ENCODE measurements at places on chromosomes 1 and 21. TPM values are rescaled to one million over a fixed set of nuclear protein-coding genes. Genes with fewer than 3 reads are reported as not detected.
A peak's percentile ranks its signal among the peaks of the same experiment; 100 is the strongest.

GRCh38 chr1:36238433-36238832 is 14.2 kb downstream of the THRAP3 start:
- H3K4me3 ChIP-seq, result no peak overlapping the region
- no peaks in the 10 kb centered on the region for H3K4me1 ChIP-seq
- H3K27me3 ChIP-seq, result no peaks in the 10 kb centered on the region
- DNase-seq, result no peak

GRCh38 chr1:101781201-101781831 is 215.4 kb downstream of the OLFM3 start:
- no peaks in the 10 kb centered on the region for H3K36me3 ChIP-seq
- no peak overlapping the region for H3K4me3 ChIP-seq
- H3K4me1 ChIP-seq, result no peaks in the 10 kb centered on the region

DNA sequence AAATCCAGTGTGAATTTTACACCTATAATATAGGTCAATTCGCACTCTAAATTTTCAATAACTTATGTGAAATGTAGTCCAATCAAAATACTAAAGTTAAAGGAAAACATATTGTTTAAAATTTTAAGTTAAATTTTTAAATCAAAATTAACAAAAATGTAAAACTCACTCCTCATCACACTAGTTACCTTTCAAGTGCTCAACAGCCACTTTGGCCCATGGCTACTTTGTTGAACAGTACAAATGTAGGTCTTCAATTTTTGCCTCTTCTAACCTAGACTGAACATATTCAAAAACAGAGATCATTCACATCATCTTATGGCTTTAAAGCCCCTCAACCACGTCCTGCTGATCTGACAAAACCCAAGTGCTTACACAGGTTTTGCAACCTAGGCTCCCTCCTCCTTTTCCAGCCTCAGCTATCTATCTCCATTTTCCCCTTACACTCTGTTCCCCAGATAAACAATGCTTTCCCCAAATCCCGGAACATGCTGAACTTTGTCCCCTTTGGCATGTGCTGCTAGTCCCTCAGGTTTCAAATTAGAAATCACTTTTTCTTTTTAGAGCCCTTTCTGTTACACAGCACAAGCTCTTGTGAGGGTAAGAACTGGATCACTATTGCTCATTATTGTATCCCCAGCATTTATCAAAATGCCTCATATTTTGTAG is 110.6 kb downstream of the AKT3 start:
- no peaks in the 10 kb centered on the region for H3K27me3 ChIP-seq
- DNase-seq, result no peak
- no peaks in the 10 kb centered on the region for H3K36me3 ChIP-seq
- H3K27ac ChIP-seq, result peak overlapping the region; percentile 3

DNA sequence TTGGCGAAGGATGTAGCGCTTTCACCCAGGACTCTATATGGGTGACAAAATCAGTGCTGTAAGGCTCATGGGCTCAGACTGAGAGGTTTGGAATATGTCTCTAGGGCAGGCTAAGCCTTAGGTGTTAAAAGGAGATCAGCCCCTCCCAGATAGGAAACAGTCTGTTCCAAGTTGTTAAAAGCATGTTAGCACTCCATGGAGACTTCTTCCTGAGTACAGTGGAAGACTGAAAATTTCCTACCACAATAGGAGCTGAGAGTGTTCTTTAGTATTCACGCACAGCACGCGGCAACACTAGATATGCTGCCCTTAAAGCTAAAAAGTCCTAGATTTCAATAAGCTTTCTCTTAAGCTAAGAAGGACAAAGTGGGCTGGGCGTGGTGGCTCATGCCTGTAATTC is 122.1 kb downstream of the TRABD2B start:
- no peaks in the 10 kb centered on the region for H3K36me3 ChIP-seq
- no peaks in the 10 kb centered on the region for H3K4me1 ChIP-seq
- no peak for DNase-seq
- H3K4me3 ChIP-seq, result no peak overlapping the region
- H3K27ac ChIP-seq, result no peak overlapping the region

DNA sequence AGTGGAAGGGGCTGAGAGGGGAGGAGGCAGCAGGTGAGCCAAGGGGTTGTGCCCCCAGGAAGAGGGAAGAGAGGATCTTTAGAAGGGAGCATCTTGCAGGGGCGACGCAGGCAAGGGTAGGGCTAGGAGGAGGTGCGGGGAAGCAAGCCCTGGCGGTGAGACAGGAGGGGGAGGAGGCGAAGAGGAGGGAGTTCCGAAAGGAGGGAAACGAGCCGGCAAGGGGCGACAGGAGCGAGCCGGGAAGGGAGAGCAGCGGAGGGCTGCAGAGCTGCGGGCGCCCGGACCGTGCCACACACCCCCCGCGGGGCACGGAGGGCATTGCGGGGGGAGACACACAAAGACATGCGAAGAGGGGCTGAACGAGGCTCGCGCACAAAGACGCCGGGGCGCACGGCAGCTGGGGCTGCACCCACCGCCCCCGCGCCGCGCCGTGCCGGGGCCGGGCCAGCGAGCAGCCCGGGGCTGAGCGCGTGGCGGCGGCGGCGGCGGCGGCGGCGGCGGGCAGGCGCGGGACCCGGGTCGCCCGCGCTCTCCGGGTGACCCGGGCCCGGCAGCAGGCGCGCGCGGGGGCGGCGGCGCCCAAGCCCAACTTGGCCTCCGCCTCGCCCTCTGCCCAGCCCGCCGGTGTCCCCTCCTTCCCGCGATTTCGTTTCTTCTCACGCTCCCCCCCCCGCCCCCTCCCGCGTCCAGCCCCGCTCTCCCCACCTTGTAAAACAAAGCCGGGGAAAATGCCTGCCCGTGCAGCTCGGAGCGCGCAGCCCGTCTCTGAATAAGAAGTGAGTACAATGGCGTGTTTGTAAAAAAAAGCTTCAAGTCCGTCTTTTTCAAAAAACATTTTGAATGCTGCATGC is at the start of gene KCNK2:
Gene KCNK2, plus strand, starts transcription at position 206 of the 851 bp plus-strand sequence. CDS start 649 bp downstream, outside the sequence.
- peak within 1 kb of the TSS; percentile 57 for H3K4me3 ChIP-seq
- H3K27ac ChIP-seq, result no peak within 1 kb of the TSS
- H3K36me3 ChIP-seq, result no peaks in the 10 kb centered on the region
- no peaks in the 10 kb centered on the region for H3K27me3 ChIP-seq
- DNase-seq, result no peak

FAM229A gene
- 12.2 TPM for total RNA-seq

DNA sequence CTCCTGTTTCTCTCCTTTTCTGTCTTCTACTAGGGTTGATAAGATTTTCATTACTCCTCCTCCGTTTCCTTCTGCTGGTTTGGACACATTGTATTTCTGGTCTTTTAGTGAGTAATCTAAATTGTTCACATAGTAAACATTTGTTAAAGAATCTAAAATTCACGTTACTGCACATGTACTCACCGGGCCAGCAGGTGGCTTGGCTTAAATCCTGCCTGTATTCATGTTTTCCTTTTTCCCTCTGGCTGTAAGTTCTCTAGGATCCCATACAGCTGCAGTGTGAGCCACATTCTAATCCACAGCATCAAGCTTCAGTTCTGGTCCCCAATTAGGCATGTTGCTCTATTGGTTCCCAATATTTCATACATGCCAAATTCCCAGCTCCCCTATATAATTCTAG is 958.3 kb downstream of the ADGRL2 start:
- no peak for DNase-seq
- H3K27me3 ChIP-seq, result no peaks in the 10 kb centered on the region
- H3K4me1 ChIP-seq, result no peaks in the 10 kb centered on the region
- H3K36me3 ChIP-seq, result no peaks in the 10 kb centered on the region

NTMT2 gene
- total RNA-seq, result not detected

All from ascending aorta (tissue), 2 donors.